ENCODE measurements at places on chromosomes 4 and X.

DNA sequence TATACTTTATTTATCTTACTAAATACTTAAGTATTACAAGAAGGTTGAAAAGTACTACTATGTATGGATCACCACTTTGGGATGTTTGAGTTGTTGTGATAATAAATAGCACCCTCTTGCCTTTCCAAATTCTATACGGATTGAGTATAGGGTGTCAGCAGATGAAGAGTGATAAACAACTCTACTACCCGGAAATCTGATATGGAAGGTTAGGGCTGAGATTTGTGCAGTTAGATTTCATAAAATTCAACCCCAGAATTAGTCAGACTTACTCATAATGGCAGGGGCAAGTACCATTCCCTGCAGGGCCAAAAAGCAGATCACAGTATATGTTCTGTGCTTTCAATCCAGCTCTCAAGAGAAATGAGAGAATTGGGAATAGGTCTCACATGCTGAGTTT lies 1008.9 kb upstream of the PCDH7 start:
- DNase-seq = no peak

DNA sequence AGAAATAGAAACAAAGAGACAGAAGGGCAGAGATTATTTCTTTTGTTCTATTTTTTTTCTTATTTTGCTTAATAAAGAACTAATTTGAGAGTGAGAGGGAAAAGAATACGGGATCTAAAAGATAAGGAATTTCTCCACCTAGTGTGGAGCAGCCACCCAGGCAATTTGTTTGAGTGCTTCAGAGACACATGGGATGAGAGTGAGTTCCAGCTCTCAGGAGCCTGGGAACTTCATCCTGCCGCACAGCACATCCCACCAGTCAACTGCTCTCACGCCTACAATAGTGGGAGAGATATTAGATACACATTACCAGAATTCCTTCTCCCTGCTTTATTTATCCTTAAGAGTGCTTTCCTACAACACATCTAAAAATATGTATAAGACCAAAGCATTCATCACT lies 946.4 kb downstream of the PDHA2 start:
- no peak for DNase-seq

GRCh38 chr4:112646632-112647537 lies 9.9 kb downstream of the LARP7 start:
- DNase-seq = no peak

GRCh38 chr4:118865091-118865708 lies 23.5 kb upstream of the SYNPO2 start:
- DNase-seq = no peak

- DNase-seq = no peak
These were observed 12.9 kb downstream of the SH3KBP1 start for GRCh38 chrX:19874391-19875049.

GRCh38 chr4:104899863-104900262 lies 246.8 kb upstream of the TET2 start:
- DNase-seq = no peak

DNA sequence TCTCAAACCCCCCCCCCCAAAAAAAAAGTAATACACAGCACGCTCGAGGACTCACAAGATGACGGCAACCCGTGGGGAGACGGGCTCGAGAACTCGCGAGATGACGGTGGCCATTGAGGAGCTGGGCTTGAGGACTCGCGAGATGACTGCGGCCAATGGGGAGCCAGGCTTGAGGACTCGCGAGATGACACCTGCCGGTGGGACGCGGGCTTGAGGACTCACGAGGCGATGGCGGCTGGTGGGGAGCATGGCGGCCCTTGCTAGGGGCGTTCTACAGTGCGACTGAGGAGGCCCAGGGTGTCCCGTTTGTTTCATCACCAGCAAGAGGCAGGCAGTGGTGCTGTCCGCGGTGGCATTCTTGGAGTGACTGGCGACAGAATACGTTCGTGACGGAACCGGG lies 172.4 kb upstream of the MAGEB16 start:
- no peak for DNase-seq

DNA sequence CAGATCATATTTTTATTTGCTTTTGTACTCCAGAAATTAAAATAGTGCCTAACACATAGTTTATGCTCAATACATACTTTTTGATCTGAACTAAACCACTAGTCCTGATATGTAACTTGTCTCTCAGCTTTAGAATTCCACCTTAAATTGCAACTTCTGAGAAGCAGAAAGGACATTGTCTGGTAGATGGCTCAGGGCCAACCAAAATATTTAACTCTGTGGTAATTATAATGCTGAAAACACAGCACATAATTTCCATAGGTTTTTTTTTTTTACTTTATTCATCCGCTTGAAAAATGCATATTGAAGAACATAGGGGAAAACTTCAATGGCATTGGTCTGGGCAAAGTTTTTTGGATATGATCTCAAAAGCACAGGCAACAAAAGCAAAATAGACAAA lies 59.3 kb downstream of the AREG start:
- DNase-seq = no peak

DNA sequence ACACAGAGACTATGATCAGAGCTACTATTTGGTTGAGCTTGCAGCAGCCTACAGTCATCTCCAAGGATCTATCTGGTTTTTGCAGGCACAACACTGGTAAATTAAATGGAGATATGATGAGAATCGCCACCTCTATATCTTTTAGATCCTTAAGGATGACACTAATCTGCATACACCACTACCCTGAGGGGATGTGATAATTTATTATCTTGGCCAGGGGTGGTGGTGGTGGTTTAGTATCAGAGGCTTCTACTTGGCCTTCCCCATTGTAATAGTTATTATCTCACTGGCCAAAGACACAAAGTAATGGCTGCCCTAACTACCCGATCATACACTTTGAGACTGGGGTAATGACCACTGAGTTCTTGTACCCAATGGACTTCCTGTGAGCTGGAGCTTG lies 21.2 kb downstream of the CCDC160 start:
- DNase-seq = no peak

DNA sequence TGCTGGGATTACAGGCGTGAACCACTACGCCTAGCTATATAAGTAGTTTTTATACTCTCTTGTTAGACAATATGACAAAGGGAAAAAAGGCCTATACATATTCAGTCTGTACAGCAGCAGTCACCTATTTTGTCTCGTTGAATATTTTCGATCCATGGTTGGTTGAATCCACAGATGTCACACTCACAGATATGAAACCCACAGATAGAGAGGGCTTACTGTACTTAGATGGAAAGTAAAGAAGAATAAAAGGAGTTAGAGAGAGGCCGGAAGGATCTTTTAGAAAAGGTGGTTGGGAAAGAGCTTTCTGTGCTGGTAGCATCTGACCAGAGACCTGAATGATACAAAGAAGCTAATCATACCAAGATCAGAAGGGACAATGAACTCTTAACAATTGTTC lies 38.3 kb upstream of the SPINK2 start:
- DNase-seq = no peak

- peak; percentile 89 for DNase-seq
These were observed 145.0 kb downstream of the SOWAHB start for GRCh38 chr4:76752861-76753501.

- no peak for DNase-seq
These were observed 25.6 kb downstream of the ARHGAP6 start for GRCh38 chrX:11640089-11640488.
